Right renal cortex interstitium (tissue), 3 donors: ENCODE measurements at places on chromosomes 1 and 21.

- DNase-seq: no peak
These were observed 14.7 kb upstream of the PTGFR start for GRCh38 chr1:78475888-78476610.

GRCh38 chr1:91073299-91073698 lies 51.5 kb upstream of the ZNF644 start:
- DNase-seq: no peak

GRCh38 chr1:115457289-115457688 lies 119.2 kb upstream of the NGF start:
- DNase-seq: no peak

DNA sequence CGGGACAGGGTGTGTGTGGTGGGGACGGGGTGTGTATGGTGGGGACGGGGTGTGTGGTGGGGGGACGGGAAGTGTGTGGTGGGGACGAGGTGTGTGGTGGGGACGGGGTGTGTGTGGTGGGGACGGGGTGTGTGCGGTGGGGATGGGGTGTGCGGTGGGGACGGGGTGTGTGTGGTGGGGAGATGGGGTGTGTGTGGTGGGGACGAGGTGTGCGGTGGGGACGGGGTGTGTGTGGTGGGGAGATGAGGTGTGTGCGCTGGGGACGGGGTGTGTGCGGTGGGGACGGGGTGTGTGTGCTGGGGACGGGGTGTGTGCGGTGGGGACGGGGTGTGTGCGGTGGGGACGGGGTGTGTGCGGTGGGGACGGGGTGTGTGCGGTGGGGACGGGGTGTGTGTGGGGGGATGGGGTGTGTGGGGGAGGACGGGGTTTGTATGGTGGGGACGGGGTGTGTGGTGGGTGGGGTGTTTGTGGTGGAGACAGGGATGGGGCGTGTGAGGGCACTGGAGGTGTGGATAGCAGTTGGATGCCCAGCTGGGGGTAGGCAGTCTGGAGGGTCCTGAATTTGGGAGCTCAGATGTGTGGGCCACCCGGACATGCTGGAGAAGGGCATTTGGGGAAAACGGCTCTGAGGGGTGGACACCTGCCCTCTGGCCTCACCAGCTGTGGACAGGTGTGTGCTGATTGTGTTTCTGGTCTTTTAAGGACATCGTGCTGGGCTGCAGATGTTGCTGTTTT lies 16.9 kb downstream of the IBA57 start:
- no peak for DNase-seq

- DNase-seq: no peak
These were observed 5.4 kb downstream of the MEX3A start for GRCh38 chr1:156076609-156077429.

DNA sequence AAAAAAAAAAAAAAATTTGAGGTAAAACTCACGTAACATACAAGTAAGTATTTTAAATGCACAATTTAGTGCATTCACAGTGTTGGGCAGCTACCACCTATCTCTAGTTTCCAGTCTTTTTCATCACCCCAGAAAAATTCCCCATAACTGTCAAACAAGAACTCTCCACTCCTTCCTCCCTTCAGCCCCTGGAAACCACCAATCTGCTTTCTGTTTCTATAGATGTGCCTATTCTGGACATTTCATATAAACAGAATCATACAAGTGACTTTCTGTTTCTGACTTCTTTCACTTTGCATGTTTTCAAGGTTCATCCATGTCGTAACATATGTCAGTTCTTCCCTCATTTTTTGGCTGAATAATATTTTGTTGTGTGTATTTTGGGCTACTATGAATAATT lies 24.9 kb upstream of the ETS2 start:
- no peak for DNase-seq

- no peak for DNase-seq
These were observed 60.6 kb upstream of the C1orf21 start for GRCh38 chr1:184326278-184326677.

GRCh38 chr1:15426492-15427279 lies 11.6 kb upstream of the CTRC start:
- no peak for DNase-seq

GRCh38 chr1:96095849-96096612 lies 625.6 kb upstream of the PTBP2 start:
- DNase-seq: no peak
